ENCODE measurements at places on chromosomes 5 and 9.
A peak's percentile ranks its signal among the peaks of the same experiment; 100 is the strongest.

DNA sequence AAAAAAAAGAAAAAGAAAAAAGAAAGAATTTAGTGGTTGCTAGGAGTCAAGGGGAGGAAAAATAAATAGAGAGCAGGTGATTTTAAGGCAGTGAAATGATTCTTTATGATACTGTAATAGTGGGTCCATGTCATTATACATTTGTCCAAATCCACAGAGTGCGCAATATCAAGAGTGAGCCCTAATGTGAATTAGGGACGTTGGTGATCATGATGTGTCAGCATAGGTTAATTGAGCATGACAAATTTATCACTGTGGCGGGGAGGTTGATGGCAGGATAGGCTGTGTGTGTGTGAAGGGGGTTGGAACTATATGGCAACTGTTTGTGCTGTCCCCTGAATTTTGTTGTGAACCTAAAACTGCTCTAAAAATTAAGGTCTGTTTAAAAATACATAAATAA, 357.8 kb downstream of the ICE1 start:
- no peak for DNase-seq

- DNase-seq, result no peak
Measured at GRCh38 chr9:114001794-114002261, 76.3 kb downstream of the AMBP start.

DNA sequence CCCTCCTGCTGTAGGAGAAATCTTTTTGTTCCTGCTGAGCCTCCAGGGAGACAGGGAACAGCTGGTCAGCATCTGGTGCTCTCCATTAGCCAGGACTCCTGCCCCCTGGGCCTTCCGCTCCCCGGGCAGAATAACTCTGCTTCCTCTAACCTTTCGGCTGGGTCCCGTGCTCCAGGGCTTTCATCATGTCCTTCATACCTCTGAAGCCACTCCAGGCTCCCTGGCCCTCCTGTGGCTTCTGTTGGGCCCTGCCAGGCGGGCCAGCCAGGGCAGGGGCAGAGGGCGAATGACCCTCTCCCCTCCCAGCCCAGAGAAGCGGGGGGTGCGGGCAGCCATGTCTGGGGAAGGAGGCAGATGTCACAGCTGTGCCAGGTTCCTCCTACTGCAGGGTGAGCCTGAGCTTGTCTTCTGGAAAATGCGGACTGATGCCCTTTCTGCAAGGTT, 81.7 kb upstream of the LMX1B start:
- no peak for DNase-seq

- no peak for DNase-seq
Measured at GRCh38 chr9:136013524-136014034, 52.4 kb upstream of the UBAC1 start.

DNA sequence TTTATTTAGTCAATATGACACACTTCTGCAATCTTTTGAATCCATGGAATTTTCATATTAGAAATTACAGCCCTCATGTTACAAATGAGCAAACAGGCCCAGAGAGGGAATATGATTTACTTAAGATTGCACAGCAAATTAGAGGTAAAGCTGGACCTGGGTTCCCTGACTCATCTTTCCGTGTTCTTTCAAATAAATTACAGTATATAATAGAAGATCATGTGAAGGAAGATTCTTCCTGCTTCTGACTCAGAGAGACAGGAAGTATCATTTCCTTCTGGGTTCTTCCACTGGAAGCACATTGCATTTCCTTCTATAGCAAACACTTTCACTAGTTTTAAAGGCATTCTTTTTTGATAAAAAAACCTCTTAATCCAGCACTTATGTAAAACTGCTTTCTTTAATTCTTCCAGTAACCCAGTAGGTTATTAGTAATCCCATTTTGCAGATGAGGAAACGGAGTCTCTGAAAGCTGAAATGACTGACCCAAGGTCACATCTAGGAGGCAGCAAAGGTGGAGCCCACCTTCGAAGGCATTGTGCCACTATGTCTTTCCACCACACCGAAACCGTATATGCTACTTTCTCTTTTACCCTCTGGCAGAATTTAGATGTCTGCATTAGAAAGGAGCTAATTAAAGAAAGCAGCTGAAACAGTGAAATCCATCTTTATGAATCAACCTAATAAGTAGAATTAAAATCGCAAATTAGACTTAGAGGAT, 566.7 kb upstream of the KLF4 start:
- DNase-seq, result no peak

- DNase-seq, result no peak
Measured at GRCh38 chr5:16690243-16690852, 73.6 kb upstream of the RETREG1 start.

GRCh38 chr9:95103281-95103771, 214.2 kb downstream of the FANCC start:
- no peak for DNase-seq

DNA sequence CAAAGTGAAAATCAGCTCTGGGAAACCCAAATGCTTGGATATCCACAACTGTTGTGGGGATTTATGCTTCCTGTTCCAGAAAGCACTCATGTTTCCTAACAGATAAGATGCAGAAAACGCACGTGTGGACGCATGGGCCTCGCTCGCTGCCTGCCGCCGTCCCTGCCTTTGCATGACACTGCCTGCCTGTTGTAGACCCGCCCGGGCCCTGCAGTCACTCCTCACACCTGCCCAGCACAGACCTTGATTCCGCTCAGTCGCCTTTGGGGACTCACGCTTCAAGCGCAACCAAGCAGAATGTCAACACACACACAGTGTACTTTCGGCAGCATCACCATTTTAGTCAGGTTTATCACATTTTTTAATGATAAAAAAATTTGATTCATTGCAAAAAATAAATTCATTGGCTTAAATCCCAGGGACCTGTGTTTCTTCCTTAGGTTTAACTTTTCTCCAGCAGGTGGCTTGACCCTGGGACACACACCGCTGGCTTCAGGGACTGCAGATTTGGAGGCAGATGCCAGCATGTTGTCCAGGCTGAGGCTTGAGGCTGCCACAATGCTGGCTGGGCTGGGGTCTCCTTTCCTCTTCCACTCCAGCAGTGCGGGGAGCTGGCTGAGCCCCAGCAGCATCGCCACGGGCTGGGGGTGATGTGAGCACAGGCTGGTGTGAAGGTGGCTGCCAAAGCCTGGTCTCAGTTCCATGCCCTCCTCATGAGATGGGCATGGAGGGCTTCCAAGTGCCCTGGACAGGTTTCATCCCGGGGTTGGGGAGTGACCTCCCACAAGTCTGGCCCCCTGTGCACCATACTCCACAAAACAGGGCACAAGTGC, 416.9 kb upstream of the IRX4 start:
- no peak for DNase-seq

- no peak for DNase-seq
Measured at GRCh38 chr9:109046346-109046745, 33.0 kb upstream of the CTNNAL1 start.

GRCh38 chr9:81879501-81879916, 48.7 kb upstream of the SPATA31D4 start:
- DNase-seq, result no peak

GRCh38 chr9:31790720-31791119, 593.7 kb upstream of the ACO1 start:
- no peak for DNase-seq

DNA sequence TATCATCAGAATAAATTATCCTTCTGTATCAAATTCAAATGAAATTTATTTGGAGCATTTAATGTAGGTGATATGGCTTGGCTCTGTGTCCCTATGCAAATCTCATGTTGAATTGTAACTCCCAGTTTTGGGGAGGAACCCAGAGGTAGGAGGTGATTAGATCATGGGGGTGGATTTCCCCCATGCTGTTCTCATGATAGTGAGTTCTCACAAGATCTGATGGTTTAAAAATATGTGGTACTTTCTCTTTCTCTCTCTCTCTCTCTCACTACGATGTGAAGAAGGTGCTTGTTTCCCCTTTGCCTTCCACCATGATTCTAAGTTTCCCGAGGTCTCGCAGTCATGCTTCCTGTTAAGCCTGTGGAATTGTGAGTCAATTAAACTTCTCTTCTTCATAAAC, 678.4 kb upstream of the RGMB start:
- no peak for DNase-seq

DNA sequence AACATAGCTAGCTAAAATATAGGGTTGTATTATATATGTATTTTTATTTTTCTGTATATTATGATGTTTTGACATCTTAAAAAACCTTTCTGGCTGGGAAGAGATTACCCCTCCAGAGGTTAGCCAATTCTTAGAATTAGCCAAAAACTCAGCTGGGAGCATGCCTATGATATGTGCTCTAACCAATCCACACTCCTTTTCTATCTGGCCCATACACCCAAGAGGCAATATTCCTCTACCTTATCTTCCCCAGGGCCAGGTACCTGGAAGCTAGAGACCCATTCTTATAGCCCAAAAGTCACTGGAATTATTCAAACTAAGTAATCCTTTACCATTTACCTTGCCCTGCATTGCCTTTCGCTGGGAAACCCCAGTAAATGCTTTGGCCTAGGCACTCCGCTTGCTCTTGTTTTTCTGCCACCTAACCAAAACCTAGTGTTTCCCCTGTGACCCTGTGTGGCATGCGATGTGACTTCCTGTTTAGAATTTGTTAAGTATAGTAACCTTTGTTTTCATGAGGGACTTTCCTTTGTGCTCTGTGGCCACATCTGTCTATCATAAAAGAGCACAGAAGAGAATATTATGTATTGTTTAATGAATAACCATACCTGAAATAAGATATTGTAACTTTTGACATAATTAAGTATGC, 37.4 kb downstream of the CSNK1G3 start:
- peak; percentile 24 for DNase-seq

GRCh38 chr5:37717613-37718431, 122.0 kb downstream of the GDNF start:
- no peak for DNase-seq

GRCh38 chr5:168048486-168048885, 243.0 kb upstream of the WWC1 start:
- DNase-seq, result no peak

- DNase-seq, result no peak
Measured at GRCh38 chr5:168209997-168210396, 81.4 kb upstream of the WWC1 start.

- no peak for DNase-seq
Measured at GRCh38 chr5:149364719-149365118, 6.9 kb downstream of the PCYOX1L start.

GRCh38 chr9:2469681-2470221, 151.8 kb upstream of the VLDLR start:
- no peak for DNase-seq

DNA sequence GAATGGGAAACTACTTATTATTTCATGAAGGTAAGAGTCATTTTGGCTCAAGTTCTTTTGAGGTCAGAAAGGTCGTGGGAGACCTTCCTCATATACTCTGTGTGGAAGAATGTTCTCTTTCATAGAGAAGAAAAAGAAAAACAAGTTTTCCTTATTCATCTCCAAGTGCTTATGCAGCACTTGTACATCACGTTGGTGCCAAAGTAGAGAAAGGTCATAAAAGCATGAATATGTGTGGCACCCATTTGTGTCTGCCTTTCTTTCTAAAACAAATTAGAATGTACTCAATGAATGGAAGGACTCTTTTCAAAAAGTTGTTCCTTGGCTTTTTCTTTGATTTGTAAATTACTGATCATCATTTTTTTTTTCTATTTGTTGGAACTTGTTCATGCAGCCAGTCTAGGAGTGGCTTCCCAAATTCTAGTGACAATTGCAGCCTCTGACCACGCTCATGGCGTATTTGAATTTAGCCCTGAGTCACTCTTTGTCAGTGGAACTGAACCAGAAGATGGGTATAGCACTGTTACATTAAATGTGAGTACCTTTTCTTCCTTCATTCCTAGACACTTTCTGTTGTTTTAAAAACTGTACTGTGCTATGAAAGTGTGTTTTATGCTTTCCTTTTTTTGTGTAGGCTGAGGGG, 122.4 kb downstream of the ADGRV1 start:
- DNase-seq, result no peak

DNA sequence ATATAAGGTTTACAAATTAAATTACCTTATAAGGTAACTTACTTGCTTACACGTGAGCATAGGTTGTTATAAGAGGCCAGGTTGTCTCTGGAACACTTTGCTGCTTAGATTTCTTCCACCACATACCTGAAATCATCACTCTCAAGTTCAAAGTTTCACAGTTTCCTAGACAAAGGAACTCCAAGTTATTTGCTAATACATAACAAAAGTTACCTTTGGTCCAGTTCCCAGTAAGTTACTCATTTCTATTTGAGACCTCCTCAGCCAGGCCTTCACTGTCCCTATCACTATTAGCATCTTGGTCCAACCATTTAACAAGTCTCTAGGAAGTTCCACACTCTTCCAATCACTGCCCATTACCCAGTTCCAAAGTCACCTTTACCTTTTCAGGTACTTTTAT, 18.5 kb upstream of the UGT3A1 start:
- DNase-seq, result no peak

DNA sequence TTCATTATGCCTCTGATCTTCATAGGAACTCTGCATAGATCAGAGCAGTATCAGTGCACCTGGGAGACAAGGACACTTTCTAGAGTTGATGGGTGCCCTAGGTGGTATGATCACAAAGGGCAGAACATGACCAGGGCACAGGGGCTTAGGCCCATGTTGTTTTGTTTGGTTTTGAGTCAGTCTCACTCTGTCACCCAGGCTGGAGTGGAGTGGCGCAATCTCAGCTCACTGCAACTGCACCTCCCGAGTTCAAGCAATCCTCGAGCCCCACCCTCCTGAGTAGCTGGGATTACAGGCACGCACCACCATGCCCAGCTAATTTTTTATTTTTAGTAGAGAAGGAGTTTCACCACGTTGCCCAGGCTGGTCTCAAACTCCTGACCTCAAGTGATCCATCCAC, 17.6 kb downstream of the ALDH7A1 start:
- no peak for DNase-seq

DNA sequence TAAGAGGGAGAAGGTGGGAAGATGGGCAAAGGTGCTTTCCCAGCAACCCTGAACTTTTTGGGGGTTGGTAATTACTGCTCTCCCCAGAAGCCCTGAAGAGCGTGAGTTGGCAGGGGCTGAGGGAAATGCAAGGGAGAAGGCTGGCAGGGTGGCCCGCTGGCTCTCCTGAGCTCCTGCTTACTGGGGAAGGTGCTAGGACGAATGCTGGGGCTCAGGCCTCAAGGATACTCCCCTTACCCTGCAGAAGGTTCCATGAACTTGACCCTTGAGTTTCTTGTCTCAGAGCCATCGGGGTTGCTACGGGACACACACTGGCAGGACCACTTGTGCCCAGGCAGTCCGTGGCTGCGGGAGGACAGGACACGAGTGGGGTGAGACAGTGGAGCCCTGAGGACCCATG, 1.2 kb downstream of the FAM163B start:
- no peak for DNase-seq

GRCh38 chr5:96909003-96909402, 26.9 kb upstream of the LNPEP start:
- no peak for DNase-seq

DNA sequence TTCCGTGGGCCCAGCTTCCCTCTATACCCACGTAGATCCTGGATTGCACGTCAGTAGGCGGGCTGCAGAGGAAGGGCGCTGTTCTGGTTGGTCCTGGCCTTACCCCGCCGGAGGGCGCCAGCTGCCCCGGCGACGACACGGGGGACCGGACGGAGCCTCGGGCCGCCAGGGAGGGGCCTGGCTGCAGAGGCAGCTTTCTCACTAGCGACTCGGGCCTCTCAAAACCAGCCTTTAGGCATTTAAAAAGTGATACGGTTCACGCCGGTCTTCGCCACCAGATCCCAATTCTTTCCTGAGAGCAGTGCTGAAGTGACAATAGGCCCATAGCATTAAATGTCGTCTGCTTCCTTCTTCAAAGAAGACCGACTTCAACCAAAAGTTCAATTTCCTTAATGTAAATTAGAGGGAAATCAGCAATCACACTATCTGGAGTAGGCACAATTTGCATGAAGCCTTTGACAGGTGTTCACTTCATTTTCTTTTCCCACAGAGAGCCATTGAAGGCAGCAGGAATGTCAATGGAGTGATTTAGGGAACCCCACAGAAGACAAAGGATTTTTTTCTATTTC, 17.6 kb upstream of the UBE2D2 start:
- DNase-seq, result peak; percentile 15

- DNase-seq, result no peak
Measured at GRCh38 chr5:108917596-108917995, 169.9 kb downstream of the FER start.

Measured in stimulated activated CD8-positive, alpha-beta memory T cell treated with anti-CD3 and anti-CD28 coated beads, Interleukin-12 subunit alpha, Interleukin-12 subunit beta, amount 100 ng/mL, for 4 hours (primary cell).